ENCODE measurements at places on chromosomes 6 and 20.
A peak's percentile ranks its signal among the peaks of the same experiment; 100 is the strongest.

- no peak for DNase-seq
Measured at GRCh38 chr6:116888732-116889360, 11.8 kb downstream of the RFX6 start.

DNA sequence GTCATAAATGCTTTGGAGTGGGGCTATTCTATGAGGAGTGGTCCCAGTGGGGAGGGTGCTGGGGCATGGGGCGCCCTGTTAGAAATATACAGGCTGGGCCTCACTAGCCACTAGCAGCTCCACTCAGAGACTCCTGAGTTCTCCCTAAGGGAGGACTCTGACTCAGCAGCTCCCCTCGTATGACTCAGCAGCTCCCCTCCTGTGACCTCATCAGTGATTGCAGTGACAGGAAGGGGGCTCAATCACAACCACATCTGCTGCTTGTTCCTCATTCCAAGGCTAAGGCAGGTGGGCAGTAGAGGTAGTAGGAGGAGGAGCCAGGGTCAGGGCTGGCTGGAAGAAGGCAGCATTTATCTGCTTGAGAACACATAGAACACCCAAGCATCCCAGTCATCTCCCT, 73.7 kb downstream of the PRND start:
- DNase-seq = no peak

- peak; percentile 97 for DNase-seq
Measured at GRCh38 chr20:64062596-64063388, at the start of gene TCEA2. Gene TCEA2 (plus strand): TSS chr20:64063198. CDS start chr20:64063313, 115 bp downstream.

- DNase-seq = no peak
Measured at GRCh38 chr6:8434727-8435092, 635 bp downstream of the SLC35B3 start.
